NCI-H82 (cell line): ENCODE measurements at places on chromosomes 6 and 20.
A peak's percentile ranks its signal among the peaks of the same experiment; 100 is the strongest.

GRCh38 chr6:157305670-157306653 is 17.4 kb downstream of the TMEM242 start:
- no peak for DNase-seq

DNA sequence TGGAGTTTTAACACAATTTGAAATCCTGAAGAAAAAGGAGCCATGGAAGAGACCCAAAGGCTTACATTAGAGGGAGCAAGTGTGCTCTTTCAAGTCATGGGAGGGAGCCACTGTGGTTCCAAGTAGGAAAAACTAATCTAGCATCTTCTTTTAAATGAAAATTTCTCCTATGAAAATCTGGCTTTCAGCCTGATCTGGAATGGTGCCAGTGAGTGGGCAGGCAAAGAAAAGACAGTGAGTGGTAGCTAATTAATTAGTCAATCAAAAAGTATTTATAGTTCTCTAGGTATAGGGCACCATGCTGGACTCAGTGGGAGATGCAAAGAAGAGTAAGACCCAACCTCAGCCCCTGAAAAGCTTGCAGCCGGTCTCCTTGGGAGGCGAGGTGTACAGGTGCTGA is 21.9 kb downstream of the CAP2 start:
- DNase-seq = no peak

DNA sequence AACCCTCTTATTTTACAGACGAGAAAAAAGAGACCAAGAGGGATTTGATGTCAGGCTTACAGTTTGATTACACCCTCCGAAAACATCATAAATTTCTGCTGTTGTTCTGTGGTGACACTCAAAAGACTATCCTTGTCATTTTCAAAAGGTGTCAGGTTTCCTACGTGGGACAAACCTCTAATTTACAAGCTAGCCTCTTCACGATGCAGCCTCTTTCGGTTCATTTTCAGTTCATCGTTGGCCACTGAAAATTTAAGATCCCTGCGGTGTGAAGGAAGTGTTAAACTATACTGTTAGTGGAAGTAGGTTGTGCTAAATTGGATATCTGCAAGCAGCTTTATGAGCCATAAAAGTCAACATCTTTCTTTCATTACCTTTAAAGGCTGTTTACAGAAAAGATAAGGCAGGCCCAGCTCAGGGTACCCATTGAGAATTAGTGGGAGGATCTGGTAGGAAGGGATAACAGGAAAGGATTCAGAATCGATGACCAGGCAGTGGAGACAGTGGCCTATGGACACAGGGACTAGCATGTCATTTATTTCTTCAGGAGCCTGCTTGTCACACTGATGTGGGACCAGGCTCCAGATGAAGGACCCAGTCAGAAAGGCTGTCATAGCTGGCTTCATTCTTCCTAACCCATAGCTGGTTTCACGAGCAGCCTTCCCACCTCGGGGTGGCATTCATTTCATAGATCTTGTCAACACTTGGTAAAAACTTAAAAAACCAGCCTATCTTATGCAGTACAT is 329.1 kb upstream of the SOX4 start:
- DNase-seq = no peak

DNA sequence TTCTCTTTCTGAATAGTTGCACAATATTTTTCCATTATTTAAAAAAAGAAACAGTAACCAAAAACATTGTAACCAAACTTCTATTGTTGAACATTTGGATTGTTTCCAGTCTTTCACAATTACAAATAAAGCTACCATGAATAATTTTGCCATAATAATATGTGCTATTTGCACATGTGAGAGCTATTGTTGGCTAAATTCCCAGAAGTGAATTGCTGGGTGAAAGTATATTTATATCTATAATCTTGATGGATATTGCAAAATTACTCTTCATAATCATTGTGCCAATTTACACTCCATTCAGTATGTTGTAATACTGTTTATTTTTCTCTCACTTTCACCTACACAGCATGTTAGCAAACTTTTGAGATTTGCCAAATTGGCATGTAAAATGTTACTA is 36.6 kb upstream of the SLC22A16 start:
- DNase-seq = no peak

DNA sequence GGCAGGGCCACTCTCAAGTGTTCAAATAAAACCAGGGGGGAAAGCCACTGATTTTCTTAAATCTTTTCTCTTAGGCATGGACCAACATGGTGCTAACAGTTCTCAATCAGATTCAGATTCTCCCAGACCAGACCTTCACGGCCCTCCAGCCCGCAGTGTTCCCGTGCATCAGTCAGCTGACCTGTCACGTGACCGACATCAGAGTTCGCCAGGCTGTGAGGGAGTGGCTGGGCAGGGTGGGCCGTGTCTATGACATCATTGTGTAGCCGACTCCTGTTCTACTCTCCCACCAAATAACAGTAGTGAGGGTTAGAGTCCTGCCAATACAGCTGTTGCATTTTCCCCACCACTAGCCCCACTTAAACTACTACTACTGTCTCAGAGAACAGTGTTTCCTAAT is 41.5 kb upstream of the SMIM28 start:
- DNase-seq = peak; percentile 12

DNA sequence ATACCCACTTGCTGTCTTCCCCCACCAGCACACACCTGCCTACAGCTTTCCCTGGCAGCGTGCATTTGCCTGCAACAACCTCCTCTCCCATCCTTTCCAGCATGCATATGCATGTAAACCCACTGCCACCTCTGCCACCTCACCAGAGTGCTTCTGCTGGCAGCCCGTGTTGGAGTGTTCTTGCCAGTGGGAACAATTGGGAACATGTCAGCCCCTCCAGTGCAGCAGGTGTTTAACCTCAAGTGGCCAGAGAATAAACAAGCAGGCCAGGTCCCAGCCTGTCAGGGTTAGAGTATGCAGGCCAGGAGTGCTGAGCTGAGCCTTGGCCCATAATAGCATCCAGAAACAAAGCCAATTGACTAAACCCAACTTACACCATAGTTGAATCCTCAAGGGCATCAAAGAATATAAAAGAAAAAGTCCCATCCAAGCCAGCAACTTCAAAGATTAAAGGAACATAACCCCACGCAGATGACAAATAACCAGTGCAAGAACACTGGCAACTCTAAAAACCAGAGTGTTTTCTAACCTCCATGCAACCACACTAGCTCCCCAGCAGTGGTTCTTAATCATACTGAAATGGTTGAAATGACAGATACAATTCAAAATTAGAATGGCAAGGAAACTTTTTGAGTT is 1212.1 kb upstream of the CITED2 start:
- DNase-seq = no peak

DNA sequence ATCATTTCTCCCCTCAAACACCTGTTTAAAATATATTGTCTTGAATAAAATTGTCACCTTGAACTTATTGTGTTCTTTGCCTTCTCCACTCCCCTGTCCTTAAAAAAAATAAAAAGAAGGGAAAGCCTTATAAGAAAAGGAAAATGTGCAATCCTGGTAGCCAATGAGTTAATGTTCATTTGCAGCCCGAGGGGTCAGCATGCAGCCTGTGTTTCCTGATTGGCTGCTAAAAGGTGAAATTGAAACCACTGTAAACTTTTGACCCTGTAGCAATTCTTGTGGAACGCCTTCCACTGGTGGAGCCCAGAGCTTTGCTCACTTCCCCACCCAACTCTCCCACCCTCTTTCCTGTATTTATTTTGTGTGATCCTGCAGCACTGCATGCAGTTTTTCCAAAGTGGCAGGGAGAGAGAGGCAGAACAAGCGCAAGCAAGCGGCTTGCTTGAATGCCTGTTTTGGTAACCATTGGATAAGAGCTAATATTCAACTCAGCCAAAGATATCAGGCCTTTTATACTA is 74.9 kb downstream of the NCOA3 start:
- DNase-seq = peak; percentile 34

DNA sequence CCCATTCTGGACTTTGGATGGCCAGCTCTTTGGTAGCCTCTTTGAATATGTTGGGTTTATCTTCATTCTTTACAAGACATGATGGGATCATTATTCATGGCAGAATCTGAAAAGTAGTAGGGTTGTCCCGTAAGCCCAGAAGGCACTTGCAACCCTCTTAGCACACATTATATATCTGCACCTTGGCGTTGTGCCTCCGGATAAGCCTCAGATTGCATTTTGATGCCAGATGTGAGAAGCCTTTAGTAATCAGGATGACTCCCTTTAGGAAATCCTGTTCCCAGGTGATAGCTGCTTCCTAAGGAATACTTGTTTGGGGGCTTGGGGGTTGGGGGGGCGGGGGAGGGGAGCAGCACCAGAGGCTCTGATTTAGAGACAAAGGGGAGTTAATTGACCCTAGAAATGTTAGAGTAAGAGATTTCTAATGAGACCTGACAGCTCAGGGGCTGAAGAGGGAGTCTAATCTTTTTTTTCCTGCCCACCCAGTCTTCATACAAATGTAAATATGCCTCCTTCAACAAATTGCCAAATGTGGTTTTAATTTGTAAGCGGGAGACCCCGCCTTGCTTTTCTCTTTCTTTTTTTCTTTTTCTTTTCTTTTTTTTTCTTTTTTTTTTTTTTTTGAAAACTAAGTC is 55.1 kb downstream of the JAG1 start:
- peak; percentile 52 for DNase-seq

GRCh38 chr6:161143663-161144430 is 130.0 kb downstream of the AGPAT4 start:
- no peak for DNase-seq

DNA sequence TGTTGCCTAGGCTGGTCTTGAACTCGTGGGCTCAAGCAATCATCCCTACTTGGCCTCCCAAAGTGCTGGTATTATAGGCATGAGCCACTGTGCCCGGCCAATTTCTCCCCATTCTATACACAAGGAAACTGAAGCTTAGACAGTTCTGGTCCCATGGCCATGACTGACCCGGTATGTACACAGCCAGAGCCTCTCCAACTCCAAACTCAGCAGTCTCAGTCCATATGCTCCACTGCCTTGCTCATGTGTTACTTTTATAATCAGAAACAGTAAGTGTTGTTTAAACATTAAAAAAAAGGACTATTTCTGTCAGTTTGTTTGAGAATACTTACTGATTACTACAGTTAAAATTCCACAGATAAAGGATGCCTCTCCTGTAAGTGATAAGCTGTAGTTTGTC is 50.6 kb downstream of the RNF24 start:
- no peak for DNase-seq

- DNase-seq = no peak
Measured at GRCh38 chr20:46709459-46710152, at the start of gene SLC2A10. Gene SLC2A10 (plus strand): TSS chr20:46709649. CDS start chr20:46709737, 88 bp downstream.

- DNase-seq = no peak
Measured at GRCh38 chr6:164086076-164086887, 671.8 kb downstream of the QKI start.

GRCh38 chr20:58877976-58878360 is 25.5 kb downstream of the GNAS start:
- peak; percentile 38 for DNase-seq

DNA sequence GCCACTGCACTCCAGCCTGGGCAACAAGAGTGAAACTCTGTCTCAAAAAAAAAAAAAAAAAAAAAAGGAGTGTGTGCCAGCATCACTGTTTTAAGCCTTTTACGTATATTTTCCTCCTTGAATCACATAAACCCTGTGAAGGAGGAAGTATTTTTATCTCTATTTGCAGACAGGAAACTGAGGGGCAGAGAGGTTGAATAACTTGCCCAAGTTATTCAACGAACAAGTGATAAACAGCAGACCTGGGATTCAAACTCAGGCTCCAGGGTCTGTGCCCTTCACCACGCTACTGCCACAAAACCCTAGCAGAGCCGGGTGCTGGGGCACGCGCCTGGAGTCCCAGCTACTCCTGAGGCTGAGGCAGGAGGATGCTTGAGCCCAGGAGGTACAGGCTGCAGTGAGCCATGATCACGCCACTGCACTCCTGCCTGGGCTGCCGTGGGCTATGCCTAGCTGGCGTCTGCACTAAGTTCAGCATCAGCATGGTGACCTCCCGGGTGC is 9.4 kb upstream of the AVP start:
- DNase-seq = no peak

DNA sequence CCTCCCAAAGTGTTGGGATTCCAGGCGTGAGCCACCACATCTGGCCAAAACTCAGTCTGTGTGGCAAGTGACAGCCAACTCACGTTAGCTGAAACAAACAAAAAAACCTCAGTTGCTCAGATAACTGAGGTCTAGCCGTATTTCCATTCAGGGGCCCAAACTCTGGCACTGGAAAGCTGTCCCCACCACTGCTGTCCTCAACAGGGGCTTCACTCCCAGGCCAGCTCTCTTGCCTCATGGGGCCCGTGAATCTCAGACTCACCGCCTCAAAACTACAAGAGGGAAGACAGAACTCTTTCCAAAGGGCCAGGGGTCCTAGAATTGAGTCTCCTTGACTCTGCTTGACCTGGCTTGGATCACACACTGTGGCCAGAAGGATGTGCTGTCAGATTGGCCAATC is 7.4 kb downstream of the TTPAL start:
- no peak for DNase-seq

- DNase-seq = no peak
Measured at GRCh38 chr6:92109256-92109655, 1310.1 kb downstream of the EPHA7 start.
